Motor neuron (in vitro differentiated cells): ENCODE measurements at places on chromosomes 2 and 18.

DNA sequence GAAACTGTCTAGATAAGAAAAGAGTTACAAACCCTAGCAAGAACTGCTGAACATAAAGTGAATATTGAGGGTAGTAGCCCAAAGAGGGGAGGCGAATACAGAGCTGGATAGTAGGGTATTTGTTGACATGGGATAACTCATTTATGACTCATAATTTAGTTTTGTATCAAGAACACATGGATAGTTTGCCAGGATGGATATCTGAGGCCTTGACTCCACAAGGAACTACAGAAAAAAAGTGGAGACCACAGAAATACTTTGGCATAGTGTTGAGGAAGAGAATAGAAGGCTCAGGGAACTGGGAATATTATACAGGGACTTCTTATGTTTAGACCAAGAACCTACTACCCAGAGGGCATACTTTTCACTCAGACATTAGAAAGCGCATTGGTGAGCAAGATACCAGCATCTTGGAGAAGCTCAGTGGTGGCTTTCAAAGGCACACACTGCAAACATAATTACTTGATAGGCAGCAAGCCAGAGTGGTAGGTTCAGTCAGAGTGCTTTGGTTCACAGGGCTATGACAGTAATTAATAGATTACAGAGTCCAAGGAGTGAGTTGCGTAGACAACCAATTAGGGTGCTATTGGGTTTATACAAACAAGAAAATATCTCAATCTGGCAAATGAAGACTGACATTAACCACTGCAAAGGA, 51.9 kb upstream of the ZBTB7C start:
- ATAC-seq, result no peak

DNA sequence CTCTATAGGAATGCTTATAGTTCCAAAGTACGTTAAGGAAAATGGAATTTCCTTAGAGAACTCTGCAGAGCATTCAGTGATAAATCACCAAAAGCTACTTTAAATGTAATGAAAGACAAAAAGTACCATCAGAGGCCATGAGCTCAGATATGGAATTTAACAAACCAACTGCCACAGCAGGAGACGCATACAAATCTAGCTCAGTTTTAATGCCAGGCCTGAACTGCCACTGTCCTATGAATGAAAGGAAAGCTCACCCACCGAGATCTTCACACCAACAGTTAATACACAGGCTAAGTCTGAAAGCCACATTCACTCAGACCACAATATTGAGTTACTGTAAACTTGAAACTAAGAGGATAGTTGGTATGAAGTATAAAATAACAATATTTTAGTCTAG, 126.8 kb downstream of the ZNF516 start:
- no peak for ATAC-seq

DNA sequence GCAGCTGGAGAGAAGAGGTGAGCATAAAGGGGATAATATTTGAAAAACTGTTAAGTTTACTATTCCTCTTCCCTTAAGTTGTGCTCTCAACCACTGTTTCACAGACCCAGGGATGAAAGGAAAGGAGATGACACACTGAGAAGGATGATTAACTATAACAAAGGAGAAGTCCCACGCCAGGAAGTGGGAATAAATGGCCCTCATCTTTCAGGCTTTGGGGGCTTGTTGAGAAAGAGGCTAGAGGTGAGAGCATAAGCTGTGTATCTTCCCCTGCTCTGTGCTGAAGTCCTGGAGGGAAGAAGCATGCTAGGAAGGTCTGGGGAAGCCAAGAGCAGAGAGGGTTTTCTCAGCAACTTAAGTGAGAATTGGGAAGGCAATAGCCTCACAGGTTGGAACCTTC, 399.1 kb upstream of the ATP5MC3 start:
- no peak for ATAC-seq

DNA sequence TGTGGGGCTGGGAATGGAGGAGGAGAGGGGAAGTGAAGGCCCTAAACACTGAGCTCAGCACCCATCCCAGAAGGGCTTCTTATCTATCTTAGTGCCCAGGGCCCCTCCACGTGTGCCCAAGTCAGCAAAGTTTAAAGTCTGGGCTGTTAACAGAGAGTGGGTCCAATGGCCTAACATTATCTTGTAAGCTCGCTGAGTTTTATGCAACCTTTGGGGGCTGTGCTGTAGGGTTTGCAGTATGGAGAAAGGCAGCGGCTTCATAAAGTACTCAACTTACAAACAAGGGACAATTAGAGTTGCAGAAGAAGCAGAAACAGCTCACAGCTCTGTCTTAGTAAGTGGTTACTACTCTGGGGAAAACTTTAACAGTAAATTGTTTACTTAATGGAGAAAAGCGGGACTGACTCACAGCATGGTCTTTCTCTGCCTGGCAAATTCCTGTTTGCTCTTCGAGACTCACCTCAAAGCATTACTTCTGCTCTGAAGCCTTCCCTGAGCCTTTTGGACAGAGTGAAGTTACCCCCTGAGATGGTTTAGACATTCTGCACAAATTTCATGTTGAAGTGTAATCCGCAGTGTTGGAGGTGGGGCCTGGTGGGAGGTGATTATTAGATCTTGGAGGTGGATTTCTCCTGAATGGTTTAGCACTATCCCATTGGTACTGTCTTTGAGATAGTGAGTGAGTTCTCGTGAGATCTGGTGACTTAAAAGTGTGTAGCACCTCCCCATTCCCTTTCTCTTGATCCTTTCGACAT, 9.0 kb downstream of the ENOSF1 start:
- no peak for ATAC-seq

GRCh38 chr2:161650116-161651015, 26.1 kb downstream of the SLC4A10 start:
- no peak for ATAC-seq
